Forelimb muscle (tissue), 1 donor: ENCODE measurements at places on chromosomes 16 and 17. TPM values are rescaled to one million over a fixed set of nuclear protein-coding genes. Genes with fewer than 3 reads are reported as not detected.

DNA sequence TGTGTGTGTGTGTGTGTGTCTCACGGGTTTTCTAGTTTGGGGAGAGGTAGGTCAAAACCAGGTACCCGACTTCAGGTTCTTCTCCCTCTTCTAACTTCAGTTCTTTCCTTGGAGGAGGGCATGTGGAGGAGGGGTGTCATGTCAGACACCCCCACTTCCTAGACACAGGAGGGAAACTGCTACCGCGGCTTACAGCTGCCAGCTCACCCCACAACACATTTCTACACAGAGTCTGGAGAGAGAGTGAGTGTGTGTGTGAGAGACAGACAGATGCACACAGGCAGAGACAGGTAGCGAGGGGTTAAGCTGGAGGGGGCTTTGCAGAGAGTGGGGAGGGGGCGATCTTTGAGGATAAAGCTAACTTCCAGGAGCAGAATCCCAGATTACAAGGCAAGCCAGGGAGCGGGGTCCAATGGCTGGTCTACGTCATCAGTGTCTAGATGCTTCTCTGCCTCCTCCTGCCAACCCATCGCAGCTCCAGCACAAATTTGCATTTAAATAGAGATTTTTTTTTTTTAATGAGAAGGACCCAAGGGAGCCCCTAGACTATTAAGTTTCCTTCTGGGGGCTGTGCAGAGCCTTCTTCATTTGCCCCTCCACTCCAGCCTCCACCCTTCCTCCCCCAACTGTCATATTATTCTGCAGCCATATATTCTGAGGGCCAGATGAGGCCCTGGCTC is 48.9 kb downstream of the MRM1 start:
- DNase-seq = no peak

DNA sequence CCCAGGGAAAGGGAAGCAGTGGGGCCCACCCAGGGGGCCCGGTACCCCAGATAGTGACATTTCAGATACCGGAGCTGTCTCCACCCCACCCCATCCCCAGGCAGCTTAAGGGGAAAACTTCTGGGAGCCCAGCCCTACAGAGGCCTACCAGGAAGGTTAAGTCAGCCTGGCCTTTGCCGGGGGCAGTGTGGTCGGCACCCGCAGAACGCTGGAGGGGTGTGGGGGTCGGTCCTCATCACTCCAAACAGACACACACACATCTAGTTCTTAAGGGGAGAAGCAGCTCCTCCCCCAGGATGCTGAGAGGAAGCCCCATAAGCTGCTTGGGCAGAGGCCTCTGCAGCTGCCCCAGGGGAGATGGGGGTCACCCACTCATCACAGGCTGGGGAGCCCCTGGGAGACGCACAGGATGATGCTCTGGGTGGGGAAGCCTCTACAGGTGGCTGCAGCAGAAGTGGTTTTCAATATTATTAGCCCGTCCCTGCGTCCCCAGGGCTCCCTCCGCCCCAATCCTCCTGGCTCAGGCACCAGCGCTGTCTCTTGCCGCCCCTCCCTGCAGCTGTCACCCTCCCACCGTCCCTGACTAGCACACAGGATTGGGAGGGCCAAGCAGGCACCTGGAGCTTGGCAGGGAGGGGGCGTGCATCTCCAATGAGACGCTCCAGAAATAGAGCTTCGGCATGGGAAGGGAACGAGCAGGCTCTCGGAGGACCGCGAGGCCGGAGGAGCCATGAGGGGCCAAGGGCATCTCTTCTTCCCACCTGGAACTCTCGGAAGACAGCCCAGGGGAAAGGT is 1.4 kb upstream of the ABR start:
- DNase-seq = no peak

GRCh38 chr17:65402513-65403496 is 158.6 kb downstream of the AXIN2 start:
- no peak for DNase-seq

GRCh38 chr17:28395426-28395825 is 10.6 kb downstream of the SLC46A1 start:
- no peak for DNase-seq

GRCh38 chr16:2804728-2805127 is 6.5 kb downstream of the PRSS41 start:
- no peak for DNase-seq

DNA sequence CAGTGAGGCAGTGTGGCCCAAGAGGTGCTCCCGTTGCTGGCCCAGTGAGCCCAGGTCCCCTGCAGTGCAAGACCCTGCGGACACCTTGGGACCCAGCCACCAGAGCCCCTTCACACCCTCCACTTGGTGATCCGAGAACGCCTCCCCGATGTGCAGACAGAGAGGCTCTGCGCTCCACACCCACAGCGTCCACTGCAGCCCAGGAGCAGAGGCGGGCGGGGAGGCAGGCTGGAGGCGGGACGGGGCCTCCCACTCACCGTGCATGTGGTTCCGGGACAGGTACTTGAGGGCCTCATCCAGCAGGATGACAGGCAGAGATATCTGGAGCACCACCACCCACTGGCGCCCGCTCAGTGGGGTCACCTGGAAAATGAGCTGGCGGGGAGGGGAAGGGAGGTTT is 12.1 kb upstream of the P2RX1 start:
- no peak for DNase-seq

DNA sequence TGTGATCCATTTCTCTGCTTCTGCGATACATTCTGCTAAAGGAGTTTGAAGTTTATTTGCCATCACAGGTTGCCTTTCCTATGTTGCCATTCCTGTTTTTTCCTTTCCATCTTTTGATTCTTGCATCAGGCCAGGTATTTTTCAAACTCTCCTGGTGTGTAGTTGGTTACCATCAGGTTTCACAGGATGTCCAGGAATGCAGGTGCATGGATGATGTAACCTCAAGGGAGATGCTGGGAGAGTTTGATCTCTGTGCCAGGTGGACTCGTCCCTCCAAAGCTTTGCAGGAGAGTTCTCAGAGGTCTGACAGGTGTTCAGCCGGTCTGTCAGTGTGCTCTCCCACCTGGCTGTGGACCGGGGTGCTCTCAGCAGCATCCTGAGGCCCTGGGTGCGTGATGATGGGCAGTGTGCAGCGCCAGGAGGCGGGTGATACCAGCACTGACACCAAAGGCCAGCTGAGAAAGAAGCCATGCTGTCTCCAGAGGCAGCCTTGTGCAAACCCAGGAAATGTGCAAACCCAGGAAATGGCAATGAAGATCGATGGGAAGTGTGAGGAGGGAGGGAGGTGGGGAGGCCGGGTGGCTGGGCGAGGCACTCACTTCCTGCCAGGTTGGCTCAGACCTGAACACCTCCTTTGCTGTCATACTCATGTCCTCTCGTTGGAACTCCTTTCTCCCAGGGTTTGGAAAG is 1.7 kb downstream of the ATP2C2 start:
- DNase-seq = no peak

DNA sequence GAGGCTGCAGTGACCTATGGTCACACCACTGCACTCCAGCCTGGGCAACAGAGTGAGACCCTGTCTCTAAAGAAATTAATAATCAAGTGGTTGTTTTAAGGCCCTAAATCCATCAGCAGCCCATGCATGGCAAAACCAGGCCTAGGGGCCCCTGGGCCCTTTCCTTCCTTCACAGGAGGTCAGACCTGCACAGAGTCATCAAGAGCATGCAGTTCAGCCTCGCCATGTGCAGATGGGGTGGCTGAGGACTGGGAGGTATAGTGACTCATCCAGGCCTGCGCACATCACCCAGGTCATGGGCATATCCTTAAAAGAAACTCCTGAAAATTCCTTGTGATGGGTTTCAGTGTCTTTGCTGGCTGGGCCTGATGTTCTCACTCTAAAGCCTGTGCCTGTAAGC is 72.4 kb upstream of the AMZ2 start:
- DNase-seq = no peak

GRCh38 chr16:88540346-88540977 is 29.7 kb upstream of the ZC3H18 start:
- DNase-seq = no peak

DNA sequence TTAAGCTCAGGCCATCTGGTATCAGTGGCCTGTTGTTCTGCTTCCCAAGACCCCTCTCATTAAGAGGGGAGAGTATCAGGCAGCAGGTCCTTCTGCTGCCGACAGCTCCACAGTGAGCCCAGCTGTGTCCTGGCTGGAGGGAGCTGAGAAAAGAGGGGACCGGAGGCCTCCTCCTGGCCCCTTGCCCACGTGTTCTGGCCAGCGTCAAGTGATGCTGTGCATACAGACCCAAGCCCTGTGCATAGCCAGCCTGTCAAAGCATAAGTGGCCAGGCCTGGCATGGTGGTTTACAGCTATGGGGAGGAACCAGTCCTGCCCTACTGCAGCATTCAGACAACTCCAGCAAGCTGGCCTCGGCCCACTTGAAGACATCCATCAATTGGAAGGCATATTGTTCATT is 48.0 kb downstream of the ABCC6 start:
- no peak for DNase-seq

DNA sequence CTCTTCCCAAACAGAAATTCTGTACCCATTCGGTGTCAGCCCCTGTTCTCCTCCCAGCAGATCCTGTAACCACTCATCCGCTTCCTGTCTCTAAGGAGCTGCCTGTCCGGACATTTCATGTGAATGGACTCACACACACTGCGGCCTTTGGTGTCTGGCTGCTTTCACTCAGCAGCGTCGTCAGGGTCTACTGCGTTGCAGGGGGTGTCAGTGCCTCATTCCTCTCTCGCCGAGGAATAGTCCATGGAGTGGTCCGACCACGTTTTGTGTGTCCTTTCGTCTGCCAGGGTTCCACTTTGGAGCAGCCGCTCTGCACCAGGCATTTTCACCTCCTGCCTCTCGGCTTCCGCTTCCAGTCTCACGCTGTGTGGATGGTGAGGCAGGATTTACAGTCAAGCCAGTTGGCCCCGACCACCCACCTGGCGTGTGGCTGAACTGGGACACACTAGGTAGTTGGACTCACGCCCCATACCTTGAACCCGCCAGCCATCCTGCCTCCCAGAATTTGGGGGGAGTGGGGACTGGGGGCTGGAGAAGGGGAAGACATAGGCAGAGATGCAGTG is 188.2 kb upstream of the CIBAR2 start:
- DNase-seq = no peak

Gene PHF23
- 35.7 TPM for polyA plus RNA-seq

Gene SDR42E2
- not detected for polyA plus RNA-seq
